Foreskin fibroblast (primary cell): ENCODE measurements at places on chromosomes 2 and 18.

- DNase-seq = no peak
Measured at GRCh38 chr2:198146346-198146940, 342.1 kb downstream of the PLCL1 start.

DNA sequence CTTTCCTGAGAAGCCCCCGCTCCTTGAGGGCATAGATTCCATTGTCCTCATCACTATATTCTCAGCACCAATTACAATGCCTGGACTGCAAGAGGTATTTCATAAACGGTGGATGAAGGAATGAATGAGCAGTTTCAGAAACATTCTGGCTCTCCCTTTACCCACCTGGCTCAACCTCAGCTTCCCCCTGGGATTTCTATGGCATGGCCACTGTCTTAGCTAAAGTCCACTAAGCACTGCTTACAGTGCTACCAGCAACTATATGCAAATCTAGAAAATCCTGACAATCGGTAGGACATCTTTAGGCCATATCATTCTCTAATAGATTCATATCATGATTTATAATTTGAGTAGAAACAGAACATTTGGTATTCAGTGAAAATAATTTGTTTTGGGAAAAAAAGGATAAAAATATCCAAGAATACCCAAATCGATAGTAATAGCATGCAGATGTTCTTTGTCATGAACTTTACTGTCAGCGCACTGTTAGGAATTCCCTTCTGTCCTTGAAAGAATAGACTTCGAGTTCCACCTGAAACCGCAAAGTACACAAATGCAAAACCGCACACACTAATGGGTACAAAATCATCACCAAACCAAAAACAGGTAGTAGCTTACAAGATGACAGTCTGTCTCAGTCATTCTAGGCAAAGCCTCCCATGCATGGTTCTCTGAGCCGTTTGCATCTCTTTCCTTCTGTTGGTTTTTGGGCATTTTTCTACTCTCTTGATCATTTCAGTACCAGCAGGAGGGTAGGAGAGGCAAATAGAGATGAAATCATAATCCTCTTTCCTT lies 303.6 kb upstream of the ID2 start:
- DNase-seq = no peak

- DNase-seq = no peak
Measured at GRCh38 chr2:129587426-129588064, 391.9 kb upstream of the RAB6C start.

DNA sequence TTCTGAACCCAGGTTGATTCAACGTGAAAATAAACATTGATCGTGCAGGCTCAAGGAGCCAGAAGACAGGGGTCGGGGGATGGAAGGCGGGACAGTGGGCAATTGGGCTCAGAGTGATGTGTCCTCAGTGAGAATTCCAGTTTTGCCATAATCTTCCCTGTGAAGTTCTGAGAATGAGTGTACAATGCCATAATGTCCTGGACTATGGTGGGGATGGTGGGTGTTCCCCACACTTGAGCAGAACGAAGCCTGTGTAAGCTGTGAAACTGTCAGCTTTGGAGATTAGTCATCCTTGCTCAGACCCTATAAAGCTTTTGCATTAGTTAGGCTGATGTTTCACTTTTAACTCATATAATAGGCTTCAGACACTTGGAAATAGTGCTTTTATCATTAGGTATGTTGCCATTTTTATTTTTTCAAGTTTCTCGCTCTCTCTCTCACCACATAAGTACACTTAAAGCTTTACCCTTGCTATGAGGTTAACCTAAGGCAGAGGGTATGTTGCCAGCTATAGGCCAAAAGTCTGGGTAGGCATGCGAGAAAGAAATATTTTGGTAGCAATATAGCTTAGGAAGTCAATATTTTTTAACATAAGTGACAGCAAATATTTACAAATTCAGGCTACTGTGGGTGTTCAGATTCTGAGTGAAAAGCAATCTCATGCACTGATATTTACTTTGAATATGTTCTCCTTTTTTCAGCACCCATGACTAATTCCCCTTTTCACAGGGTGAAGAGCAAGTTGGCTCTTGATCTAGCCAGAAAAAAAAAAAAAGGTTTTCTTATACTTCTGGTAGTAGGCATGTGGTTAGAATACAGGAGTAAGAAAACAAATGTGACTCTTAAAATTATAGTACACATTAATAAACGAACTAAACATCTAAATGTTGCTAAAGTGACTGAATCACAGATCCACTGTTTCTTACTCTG lies 47.2 kb downstream of the CDC42EP3 start:
- peak; percentile 59 for DNase-seq

DNA sequence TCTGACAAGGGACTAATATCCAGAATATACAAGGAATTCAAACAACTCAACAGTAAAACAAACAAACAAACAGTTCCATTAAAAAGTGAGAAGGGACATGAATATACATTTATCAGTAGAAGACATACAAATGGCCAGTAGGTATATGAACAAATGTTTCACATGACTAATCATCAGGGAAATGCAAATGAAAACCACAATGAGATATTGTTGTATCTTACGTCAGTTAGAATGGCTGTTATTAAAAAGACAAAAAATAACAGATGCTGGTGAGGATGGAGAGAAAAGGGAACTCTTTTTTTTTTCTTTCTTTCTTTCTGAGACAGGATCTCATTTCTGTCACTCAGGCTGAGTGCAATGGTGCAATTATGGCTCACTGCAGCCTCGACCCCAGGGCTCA lies 175.5 kb downstream of the CAMKMT start:
- no peak for DNase-seq

- DNase-seq = no peak
Measured at GRCh38 chr2:54052825-54053718, 62.3 kb upstream of the ACYP2 start.

DNA sequence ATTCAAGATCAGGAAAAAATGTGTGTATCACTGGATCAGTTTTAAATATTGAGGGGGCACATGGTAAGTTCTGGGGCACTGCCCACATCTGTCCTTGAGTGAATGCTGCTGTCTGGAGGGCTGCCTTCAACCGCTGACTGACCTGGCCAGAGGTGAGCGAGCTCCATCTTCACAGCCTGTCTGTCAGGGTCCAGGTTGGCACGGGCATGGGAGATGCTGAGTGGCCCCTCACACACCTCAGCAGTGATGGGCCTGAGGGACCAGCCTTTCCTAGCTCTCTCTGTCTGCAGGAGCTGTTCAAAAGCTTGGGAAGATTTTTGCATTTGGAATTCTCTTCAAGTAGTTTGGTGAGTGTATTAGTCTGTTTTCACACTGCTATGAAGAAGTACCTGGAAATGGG lies 114.8 kb upstream of the ALKAL2 start:
- DNase-seq = no peak

GRCh38 chr2:161421686-161422085 lies 5.6 kb downstream of the TBR1 start:
- no peak for DNase-seq

DNA sequence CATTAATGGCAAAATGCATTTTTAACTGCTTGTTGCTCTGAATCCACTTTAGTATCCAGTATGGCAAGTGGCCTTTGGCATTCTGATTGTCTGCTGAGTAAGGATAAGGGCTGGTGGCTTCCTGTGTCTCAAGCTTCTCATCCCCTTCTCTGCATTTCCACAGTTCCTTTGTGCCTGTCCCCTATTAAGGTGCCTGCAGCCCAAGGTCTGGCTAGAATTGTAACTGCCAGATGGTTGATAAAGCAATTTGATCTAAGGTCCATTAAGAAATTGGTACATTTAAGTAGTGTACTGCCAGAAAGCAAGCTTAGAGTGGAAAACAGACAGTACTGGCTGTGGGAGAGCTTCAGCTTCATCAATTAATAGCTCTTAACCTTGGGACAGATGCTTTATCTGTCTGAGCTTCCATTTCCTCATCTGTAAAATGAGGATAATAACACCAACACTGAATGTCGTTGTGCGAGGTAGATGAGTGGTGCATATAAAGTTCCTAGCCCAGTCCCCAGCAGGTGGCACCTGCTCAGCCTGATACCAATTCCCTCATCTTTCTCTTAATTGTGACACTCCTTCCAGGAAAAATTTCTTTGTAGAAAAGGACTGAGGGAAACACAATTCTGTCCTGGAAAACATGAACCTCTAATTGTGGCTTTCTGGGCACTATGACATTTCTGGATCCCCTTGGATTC lies 570.6 kb upstream of the GCFC2 start:
- no peak for DNase-seq

GRCh38 chr18:49064421-49064820 lies 113.7 kb upstream of the SMAD7 start:
- DNase-seq = no peak

GRCh38 chr2:39220136-39220535 lies 23.6 kb downstream of the CDKL4 start:
- no peak for DNase-seq

GRCh38 chr2:128440666-128441340 lies 122.1 kb upstream of the HS6ST1 start:
- no peak for DNase-seq

DNA sequence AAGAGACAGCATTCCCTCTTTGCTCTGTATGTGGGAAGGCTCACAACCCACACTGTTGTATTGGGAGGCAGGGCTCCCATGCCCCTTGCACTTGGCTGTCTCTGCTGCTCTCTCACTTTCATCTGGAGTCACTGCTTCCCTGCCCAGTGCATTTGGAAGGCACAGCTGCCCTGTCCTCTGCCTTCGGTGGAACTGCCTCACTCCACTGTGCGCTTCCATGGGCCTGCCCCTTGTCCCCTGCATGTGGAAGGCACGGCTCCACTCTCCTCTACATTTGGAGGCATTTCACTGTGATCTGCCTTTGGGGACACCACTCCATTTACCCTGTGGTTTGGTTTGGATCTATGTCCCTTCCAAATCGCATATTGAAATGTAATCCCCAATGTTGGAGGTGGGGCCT lies 9.1 kb upstream of the PROM2 start:
- no peak for DNase-seq

GRCh38 chr2:144183727-144184126 lies 336.2 kb downstream of the ZEB2 start:
- DNase-seq = peak; percentile 96

DNA sequence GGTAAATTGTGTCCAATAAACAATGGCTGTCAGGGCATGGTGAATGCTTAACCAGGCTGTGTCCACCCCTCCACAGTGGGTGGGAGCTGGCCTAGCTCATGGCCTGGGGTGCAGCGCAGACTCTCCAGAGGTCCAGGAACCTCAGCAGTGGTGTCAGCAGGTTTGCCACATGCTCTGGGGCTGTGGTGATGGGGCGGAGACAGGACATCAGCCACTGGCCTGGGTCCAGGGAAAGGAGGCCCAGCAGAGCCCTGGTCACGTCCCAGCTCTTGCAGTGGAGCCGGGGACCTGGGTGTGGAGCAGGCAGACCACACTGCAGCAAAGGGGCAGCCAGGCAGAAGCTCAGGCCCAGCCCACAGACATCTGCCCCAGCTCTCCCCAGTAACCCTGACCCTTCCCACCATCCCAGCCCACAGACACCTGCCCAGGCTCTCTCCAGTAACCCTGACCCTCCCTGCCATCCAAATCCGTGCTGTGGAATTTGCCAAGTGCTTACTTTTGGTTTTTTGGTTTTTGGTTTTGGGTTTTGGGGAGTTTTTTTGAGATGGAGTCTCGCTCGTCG lies 13.8 kb upstream of the KIF1A start:
- DNase-seq = peak; percentile 18

DNA sequence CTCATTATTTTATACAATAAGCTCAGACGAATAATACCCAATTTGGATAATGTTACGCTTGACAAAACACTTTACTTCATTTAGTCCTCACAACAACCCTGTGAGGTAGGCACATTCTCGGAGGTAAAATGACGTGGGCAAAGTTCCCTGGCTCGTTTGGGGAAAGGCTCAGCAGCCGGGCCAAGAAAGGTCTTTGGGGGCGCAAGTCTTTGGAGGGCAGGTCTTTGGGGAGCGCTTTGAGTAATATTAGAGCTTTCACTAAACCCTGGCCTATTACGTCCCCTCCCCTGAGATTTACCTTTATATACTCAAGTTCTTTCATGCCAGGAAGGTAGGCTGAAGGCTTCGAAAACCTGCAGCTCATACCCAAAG lies 427 bp downstream of the RBKS start:
- no peak for DNase-seq

DNA sequence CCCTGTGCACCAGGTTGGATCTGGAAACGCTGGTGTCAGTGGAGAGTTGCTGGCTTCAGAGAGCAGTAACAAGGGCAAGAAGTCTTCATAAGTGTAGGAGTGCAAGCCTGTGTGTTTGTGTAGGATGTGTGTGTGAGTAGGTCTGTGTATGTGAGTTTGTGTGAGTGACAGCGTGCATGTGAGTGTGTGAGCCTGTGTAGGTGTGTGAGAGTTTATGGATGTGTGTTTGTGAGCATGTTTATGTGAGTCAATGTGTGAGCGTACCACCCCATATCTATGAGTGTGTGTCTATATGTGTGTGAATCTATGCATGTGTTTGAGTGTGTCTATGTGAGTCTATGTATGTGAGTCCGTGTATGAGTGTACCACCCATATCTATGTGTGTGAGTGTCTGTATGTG lies 86.5 kb upstream of the ATG16L1 start:
- DNase-seq = no peak

DNA sequence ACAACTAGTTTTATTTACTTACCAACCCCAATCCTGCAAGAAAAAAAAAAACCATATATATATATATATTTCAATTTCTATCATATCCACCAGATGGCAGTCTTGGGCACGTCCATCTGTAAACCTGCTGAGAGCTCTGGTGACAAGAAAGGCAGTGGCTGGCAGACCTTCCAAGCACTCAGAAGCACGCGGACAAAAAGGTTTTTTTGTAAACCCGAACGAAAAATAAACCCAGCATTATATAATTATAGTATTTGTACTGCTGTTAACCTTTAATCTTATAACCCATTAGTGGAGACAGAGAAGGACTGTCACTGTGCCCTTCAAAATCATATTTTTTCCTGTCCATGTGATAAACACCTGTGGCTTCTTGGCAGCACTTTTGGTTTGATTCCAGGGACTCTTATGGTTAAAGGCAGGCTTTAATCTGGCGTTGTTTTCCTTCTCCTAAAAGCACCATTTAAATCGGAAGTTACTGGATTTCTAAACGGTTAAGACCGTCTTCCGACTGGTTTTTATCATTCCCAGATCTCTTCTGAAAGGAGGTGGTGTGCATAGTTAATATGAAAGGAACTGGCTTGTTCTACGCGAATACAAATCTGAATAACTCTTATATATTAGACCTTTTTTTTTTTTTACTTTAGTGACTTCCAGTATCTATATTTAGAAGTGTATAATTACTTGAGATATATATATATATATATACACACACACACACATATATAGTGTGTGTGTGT lies 31.0 kb upstream of the SLC3A1 start:
- peak; percentile 82 for DNase-seq

GRCh38 chr2:26647981-26648380 lies 6.8 kb upstream of the CIB4 start:
- DNase-seq = no peak

DNA sequence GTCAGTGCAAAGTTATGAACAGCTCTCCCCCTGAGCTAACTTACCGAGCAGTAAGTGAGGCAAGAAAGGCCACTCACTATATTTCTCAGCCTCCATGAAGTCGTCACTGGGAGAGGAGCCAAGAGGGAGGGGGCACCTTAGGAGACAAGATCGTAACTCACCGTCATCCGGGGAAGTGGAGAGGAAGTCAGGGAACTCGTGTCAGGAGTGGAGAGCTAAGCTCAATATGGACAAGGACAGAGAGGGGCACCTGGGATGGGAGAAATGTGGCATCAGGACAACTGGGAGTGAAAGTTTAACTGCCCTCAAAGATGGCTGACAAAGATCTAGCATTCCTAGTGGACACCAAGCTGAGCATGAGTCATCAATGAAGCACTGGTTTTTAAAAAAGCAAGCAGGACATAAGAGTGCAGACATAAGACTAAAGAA lies 37.1 kb downstream of the BCL11A start:
- DNase-seq = peak; percentile 56

GRCh38 chr2:239269916-239270315 lies 130.9 kb downstream of the HDAC4 start:
- no peak for DNase-seq
